ENCODE measurements at places on chromosomes 2 and 18.

DNA sequence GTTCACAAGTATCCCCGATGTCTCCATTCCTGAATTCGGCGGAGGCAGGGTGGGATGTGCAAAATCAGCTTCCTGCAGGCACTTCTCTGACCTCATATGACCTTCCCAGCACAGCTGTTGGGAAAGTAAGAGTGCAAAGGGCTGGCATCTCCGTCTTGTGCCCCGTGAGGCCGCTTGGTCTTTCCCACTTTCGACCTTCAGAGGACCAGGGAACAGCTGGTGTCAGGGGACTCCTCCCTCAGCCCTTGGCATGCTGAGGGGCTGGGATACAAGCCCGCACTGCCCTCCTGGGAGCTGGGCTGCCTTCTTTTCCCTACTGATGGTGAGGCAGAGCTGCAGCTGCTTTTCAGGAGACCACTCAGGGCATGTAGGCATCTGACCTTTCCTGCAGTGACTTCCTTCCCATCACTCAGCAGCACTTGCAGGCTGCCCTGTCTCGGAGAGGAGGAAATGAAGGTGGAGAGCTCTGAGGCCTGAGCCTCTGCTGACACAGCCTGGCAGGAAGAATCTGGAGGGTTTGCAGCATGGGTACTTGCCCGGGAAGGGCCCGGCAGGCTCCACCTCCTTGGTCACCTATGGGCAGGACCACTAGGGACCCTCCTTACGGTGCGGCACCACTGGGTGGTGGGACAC is 277.2 kb upstream of the HS6ST1 start:
- no peak for DNase-seq

GRCh38 chr18:3706279-3707097 is 256.5 kb downstream of the TGIF1 start:
- no peak for DNase-seq

GRCh38 chr18:8329186-8329771 is 280.0 kb upstream of the RAB12 start:
- no peak for DNase-seq

GRCh38 chr2:1370461-1370860 is 42.8 kb upstream of the TPO start:
- no peak for DNase-seq

- DNase-seq: no peak
Measured at GRCh38 chr2:239693761-239694415, 293.1 kb upstream of the HDAC4 start.

GRCh38 chr2:168849610-168850009 is 40.6 kb downstream of the SPC25 start:
- peak; percentile 56 for DNase-seq

- DNase-seq: peak; percentile 15
Measured at GRCh38 chr18:63511285-63511684, 30.9 kb upstream of the SERPINB12 start.

DNA sequence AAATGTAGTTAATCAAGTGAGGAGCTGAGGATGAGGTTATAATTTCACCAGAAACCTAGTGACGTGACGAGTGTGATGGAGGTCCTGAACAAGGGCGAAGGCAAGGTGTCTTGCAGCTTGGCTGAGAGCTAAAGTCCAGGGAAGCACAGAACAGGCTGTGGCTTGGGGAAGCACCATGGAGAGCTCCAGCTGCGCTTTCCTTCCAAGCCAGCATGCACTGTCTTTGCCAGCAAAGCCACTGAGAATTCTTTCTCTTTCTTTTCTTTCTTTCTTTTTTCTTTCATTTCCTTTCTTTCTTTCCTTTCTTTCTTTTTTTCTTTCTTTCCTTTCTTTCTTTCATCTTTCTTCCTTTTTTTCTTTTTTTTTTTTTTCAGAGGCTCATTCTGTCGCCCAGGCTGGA is 239.3 kb downstream of the FBXO15 start:
- DNase-seq: no peak

GRCh38 chr18:48569139-48569914 is 30.5 kb downstream of the CTIF start:
- DNase-seq: no peak

GRCh38 chr2:233312874-233313273 is 5.3 kb downstream of the SAG start:
- DNase-seq: no peak

GRCh38 chr2:130791617-130791939 is 36.2 kb downstream of the AMER3 start:
- DNase-seq: no peak

DNA sequence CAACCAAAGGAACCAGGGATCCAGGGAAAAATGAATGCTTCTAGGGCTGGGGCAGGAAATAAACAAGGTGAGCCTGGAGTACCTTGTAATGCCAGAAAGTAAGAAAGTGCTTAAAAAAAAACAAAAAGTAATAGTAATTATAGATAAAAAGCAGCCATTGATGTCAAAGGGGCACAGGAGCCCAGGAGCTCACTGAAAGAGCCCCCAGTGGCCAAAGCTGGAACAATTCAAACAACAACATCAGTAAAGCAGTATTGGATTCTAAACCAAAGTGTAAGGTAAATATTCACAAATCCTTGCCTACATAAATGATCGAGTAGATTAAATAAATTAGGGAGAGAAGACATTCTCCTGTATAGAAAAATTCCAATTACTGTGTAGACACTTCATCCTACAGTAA is 114.3 kb upstream of the ARL4C start:
- DNase-seq: no peak

- no peak for DNase-seq
Measured at GRCh38 chr18:40453903-40454302, 1501.1 kb upstream of the PIK3C3 start.
